AG08395 (cell line): ENCODE measurements at places on chromosomes 12 and 14.

DNA sequence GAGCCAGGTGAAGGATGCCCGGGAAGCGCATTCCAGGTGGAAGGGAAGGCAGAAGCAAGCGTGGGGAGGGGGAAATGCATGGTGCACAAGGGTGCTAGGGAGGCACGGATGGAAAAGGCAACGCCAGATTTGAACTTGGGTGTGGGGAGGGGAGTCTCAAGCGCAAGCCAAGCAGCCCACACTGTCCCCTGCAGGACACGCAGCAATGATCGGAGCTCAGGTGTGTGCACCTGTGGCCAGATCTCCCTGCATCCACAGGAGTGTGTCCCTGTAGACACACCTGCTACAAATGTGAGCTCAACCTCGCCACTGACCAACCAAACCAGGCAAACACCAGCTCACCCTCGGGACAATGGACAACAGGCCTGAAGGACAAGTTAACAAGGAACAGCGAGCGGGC, 63.2 kb downstream of the SCARB1 start:
- no peak for DNase-seq

DNA sequence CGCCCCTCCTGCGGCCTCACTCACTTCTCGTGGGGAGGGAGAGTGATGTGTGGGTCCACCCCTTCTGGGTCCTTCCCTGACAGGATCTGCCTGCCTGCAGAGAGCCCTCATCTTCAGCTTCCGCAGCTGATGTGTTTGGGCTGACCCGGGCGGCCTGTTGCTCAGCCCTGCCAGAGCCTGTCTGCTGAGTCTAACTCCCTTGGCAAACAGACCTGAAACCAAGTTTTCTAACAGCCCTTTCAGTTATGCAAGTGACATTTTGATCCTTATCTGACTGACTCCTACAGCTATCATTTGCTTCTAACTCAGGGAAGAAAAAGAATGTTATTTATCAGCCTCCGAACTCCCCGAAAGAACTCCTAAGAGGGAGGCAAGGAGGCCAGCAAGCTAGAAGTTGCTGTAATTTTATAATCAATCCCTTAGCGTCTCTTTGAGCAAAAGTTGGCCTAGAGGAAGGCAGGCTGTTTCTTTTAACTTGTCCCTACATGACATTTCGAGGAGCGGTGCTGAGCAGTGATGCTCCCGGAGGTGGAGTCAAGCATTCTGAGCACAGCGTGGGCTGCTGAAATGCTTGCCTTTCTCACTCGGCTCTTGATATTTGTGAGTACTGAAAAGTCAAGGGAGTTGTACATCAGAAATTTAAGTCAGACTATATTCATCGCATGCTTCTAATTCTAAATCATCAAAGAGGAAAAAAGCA, 31.5 kb upstream of the CACNA2D4 start:
- no peak for DNase-seq

GRCh38 chr12:40534828-40535227, 157.4 kb upstream of the CNTN1 start:
- DNase-seq: no peak

- no peak for DNase-seq
Measured at GRCh38 chr12:38477340-38478090, 160.9 kb downstream of the ALG10B start.

DNA sequence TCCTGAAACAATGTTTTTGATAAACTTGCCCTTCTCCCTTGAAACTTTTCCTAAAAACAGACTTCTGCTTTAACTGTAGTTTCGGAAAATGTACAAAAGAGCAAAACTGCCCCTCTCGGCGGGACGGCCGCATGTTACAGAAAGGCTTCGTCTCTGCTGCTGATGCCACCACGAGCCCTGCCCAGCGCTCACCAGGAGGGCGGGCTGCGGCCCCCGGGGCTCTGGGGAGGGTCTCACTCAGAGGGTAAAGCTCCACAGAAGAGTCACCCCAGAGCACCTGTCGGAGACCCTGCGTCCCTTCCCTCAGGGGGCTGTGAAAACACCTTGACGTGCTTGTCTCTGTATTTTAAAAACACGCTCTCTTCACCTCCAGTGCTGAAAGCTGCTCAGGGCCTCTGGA, 12.5 kb upstream of the GOLGA3 start:
- DNase-seq: no peak

DNA sequence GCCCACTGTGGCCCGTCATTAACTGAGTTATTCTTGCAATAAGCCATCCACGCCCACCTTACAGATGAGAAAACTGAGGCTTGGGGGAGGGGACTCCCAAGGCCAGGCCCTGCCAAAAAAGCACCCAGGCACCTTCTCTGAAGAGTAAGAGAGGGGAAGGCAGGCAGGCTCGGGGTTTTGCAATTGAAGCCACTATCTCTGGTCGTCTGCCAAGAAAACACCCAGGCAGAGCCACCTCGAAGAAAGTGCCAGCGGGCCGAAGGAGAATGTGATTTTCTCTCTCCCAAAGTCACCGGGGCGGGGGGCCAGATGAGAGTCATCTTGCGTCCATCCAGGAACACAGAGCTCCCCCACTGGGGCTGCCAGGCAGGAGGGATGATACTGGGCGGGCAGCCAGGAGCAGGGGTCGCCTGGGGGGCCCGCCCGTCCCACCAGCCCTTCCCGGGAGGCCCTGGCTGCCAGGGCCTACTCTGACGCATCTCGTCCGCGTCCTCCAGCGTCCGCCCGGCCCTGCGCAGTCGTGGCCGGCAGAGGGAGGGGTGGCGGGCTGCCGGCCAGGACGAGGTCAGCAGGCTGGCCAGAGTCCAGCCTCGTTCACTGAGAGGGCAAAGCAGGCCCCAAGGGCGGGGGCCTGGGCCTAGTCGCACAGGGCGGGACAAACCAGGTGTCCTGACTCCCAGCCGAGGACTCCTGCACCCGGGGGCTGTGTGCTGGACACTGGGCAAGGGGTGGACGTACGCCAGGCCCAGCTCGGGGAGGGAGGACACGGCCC, 74.3 kb downstream of the RFLNA start:
- peak; percentile 94 for DNase-seq

DNA sequence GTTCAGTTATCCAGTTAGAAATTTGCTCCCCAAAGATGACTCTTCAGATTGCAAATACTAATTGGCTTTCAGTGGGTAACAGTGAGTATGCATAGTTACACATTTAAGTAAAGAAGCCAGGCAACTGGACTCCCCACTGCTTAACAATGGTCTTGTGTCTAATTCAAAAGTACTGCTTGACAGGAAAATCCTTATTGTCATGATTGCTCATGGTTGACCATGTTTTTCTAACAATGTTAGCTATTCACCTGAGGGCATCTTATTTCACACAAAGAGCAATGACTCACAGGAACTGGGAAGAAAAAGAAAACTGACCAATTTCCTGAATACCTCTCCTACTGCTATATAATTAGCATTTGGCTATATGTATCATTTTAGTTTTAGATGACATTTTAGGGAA, 33.7 kb upstream of the ALG10B start:
- no peak for DNase-seq

DNA sequence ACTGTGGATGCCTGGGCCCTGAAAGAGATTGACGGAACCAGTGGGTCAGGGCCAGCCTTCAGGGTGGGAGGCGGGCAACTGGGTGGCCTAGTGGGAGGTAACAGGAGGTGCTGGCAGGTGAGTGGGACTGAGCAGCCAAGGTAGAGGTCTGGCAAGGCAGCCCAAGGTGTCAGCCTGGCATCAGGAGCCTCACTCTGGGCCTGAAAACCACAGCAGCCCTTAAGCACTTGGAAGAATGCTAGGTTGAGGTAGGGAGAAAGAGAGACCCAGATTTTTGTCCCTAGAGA, 315.8 kb upstream of the PRICKLE1 start:
- DNase-seq: no peak

GRCh38 chr14:27090716-27091115, 492.9 kb upstream of the NOVA1 start:
- no peak for DNase-seq

- no peak for DNase-seq
Measured at GRCh38 chr12:129592449-129592848, 311.4 kb downstream of the TMEM132D start.

GRCh38 chr12:87922736-87923135, 106.5 kb downstream of the C12orf50 start:
- DNase-seq: no peak

DNA sequence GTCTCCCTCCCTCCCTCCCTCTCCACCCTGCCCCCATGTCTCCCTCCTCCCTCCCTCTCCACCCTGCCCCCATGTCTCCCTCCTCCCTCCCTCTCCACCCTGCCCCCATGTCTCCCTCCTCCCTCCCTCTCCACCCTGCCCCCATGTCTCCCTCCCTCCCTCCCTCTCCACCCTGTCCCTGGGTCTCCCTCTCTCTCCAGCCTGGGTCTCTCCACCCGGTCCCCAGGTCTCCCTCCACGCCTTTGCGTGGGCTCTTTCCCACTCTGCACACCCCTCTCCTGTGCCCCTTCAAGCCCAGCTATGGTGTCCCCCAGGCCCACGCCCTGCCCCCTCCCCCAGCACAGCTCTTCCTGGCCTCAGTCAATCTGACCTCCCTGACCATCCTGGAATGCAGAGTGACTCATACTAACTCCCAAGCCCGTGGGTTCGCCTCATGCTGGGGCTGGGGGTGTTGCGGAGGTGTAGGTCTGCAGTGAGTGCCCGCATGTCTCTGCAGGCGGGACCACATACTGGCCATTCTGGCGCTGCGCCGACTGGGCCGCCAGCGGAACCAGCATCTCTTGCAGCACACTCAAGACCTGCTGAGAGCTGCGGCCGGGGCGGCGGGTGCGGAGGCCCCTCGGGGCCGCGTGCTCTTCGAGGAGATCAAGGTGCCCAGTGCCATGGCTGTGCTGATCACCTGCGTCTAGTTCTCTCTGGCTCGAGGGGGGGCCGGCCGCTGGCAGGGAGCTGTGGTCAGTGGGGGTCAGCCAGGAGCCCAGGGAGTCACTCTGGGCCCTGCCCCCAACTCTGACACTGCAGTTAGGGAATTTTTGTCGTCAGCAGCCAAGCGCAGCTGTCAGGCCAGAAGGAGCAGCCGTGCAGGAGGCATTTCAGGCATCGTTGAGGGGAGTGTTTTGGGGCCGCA, 13.5 kb upstream of the TNFAIP2 start:
- DNase-seq: peak; percentile 49

DNA sequence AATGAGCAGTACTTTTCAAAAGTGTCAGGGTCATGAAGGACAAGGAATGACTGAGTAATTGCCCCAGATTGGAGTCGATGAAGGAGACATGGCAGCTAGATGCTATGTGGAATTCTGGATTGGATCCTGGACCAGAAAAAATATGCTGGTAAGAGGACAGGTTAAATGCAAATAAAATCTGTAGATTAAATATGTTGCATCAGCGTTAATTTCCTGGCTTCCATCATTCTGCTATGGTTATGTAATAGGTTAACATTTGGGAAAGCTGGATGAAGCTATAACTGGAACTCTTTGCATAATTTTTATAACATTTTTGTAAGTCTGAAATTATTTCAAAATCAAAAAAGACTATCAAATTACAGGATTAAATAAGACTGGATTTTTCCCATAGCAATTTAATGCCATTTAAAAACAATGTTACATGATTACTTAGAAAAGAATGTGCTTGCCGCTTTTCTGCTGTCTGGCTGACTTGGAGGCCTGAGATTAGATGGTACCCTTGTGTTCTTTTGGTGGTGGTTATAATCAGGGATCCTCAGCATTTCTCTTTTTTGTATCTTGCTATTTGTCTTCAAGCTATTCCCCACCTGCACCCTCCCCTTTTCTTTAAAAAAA, 65.1 kb downstream of the FBXW8 start:
- DNase-seq: no peak

DNA sequence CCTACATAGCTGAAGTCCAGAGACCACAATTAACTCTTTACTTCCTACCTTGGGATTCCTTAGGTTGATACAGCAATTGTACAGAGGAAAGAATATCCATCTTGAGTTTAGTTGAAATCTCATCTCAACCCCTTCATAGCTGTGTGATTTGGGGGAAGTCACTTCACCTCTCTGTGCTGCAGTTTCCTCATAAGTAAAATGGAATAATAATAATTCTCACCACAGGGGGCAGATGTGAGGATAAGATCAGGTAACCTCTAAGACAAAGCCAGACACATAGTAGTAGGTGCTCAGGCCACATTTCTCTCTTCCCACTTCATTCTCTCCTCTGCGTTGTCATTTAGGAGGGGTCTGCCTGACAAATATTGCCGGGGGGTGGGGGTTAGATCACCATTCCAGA, 6.7 kb downstream of the FOXN4 start:
- no peak for DNase-seq

- no peak for DNase-seq
Measured at GRCh38 chr14:80770114-80770908, 171.2 kb downstream of the CEP128 start.

GRCh38 chr12:130463275-130463658, 125.6 kb downstream of the PIWIL1 start:
- no peak for DNase-seq

GRCh38 chr14:49598189-49598484, 603 bp upstream of the LRR1 start:
- DNase-seq: peak; percentile 5

DNA sequence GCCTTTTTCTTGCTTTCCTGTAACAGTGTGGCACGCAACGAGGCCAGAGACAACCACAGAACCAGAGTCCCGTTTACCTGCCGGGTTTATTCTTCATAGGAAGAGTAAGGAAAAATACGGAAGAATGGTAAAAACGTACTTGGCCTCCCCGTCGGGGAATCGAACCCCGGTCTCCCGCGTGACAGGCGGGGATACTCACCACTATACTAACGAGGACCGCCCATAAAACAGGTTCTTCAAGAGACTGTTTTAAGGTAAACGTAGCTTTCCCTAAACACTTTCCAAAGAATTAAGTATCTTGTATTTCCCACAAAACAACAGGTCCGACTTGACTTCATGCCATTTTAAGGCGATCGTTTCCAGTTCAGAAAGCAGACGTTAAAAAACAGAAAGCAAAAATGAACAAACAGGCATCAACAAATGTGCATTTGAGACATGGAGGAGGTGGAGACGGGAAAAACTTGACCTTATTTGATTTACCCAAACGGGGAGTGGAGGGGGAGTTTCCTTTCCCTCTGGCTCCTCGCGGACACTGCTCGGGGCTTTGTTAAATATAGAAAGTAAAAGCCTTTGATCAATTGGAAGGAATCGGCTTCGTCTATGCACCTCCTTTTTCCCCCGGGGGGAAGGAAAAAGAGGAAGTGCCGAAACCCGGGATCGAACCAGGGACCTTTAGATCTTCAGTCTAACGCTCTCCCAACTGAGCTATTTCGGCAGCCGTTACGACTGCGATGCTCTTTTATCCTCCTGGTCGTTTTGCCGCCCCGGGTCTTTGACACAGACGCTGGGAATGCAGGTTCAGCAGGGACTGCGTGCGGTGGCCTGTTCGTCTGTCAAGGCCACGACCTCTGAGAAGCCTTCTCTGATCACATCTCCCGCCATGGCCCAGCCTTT, 13.0 kb upstream of the UBC start:
- DNase-seq: peak; percentile 87
